ENCODE measurements at places on chromosomes 13 and 19.
A peak's percentile ranks its signal among the peaks of the same experiment; 100 is the strongest.

- DNase-seq = no peak
Measured at GRCh38 chr13:44385401-44385800, 11.8 kb downstream of the SERP2 start.

DNA sequence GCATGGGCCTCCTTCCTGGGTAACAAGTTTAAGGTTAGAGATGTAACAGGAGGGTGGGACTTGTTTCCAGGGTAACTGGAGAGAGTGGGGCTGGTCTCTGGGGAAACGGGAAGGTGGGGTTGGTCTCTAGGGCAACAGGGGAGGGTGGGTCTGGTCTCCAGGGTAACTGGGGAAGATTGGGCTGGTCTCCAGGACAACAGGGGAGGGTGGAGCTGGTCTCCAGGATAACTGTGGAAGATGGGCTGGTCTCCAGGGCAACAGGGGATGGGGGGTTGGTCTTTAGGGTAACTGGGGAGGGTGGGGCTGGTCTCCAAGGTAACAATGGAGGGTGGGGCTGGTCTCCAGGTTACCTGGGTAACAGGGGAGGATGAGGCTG lies 36.5 kb downstream of the SPTBN4 start:
- no peak for DNase-seq

GRCh38 chr13:21671620-21672286 lies 880 bp downstream of the FGF9 start:
- DNase-seq = no peak

DNA sequence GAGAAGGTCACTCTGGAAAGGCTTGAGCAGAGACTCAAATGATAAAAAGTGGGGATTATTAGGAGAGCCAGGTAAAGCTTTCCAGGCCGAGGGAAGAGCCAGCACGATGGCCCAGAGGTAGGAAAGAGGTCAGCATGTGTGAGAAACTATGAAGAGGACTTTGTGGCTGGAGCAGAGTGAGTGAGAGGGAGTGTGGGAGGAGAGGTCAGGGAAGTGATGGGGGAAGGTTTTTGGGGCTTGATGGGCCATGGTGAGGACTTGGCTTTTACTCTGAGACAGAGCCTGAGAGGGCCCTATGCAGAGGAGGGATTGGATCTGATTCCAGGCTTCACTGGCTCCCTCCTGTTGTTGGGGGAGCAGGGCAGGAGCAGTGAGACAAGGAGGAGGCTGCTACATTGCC lies 5.3 kb downstream of the CATSPERG start:
- no peak for DNase-seq

GRCh38 chr19:848386-848921 lies 3.6 kb upstream of the ELANE start:
- peak; percentile 83 for DNase-seq

DNA sequence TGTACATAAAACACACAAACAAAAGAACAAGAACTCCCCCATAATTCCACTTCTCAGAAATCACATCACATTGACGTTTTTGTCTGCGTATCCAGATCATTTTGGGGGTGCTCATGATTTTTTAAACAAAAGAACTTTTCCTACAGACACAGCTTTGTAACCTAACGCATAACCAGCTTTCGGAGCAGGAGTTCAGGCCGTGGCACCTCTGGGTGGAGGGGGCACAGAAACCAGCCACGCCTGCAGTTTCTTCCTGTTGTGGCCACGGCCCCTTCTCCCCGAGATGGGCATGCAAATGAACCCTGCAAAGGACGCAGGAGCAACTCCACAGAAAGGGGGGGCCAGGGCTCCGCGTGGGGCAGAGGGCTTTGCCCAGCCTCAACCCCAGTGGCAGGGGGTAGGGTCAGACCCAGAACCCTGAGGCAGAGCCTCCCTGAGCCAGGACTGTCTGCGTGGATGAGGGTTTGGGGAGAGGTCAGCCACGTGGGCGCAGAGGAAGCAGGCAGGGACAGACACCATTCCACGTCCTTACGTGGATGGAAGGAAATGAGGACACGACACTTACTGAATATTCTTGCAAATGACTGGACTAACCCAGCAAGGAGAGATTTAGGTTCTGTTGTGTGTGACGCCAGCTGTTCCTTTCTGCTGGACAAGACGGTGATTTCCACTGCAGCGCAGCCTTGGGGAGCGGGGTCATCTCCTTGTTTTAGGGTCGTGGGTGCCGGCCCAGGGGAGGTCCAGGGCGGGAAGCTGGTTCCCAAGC lies 64.4 kb downstream of the RASA3 start:
- DNase-seq = no peak

Data from GF-D8 (cell line).